T-helper 1 cell (primary cell): ENCODE measurements at places on chromosomes 12 and 14.
A peak's percentile ranks its signal among the peaks of the same experiment; 100 is the strongest.

GRCh38 chr12:103707446-103707845, 120.4 kb downstream of the STAB2 start:
- DNase-seq, result no peak

- no peak for DNase-seq
Observed at GRCh38 chr14:68417009-68417650, 375.7 kb downstream of the ZFP36L1 start.

DNA sequence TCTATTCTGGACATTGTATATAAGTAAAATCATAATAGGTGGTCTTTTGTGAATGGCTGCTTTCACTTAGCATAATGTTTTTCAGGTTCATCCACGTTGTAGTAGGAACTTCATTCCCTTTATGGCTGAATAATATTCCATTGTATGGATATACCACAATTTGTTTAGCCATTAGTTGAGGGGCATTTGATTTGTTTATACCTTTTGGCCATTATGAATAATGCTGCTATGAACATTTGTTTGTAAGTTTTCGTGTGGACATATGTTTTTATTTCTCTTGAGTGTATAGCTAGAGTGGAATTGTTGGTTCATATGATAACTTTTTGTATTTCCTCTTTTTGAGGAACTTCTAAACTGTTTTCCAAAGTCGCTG, 123.3 kb downstream of the TTLL5 start:
- no peak for DNase-seq

DNA sequence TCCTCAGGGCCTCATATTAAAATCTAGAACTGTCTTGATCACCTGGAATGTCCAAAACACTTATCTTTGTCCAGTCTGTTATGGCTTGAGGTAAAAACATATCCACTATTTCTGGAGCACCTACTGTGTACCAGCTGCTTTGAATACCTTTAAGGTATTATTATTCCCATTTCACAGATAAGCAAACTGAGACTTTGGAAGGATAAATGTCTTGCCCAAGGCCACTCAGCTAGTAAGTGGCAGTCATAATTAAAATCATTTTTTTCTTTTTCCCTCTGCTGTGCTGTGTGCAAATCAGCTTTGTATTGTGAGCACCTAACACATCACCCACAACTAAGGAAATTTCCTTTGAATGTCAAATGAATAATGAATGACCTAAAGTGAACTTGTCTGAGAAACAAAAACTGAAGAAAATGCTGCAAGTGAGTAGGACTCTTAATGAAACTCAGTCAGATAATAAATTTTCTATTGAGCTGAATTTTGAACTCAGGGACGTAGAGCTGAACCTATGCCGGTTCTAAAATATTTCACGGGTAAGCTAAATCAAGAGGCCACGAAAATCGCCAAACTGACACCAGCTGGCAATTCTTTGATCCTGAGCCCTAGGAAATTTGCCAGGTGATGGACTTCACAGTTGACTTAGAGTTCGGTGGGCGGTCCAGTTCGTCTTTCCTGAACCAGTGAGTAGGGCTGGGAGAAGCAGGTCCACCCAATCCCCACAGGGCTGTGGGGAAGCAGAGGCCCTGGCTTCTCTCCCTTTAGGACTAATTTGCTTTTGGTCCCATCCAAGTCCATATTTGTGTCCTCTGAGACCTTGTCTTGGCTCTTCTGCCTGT, 159.7 kb upstream of the PWP1 start:
- DNase-seq, result no peak

DNA sequence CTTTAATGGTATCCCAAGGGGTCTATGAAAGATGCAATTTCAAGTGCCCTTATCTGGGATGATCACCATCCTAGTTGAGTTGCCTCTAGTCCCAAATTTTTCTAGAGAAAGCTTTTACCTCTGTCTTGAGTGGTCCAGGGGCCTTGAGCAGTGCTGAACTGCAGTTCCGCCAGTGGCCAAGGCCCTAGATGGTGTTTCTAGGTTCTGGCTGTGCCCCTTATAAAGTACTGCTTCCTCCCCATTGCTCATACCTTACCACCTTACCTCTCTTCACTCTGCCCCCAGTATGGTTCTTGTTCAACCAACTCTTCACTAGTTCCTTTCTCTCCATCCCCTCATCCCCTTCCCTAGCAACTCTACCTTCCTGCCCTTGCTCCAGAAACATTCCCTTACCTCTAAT, 3.7 kb downstream of the BATF start:
- no peak for DNase-seq

DNA sequence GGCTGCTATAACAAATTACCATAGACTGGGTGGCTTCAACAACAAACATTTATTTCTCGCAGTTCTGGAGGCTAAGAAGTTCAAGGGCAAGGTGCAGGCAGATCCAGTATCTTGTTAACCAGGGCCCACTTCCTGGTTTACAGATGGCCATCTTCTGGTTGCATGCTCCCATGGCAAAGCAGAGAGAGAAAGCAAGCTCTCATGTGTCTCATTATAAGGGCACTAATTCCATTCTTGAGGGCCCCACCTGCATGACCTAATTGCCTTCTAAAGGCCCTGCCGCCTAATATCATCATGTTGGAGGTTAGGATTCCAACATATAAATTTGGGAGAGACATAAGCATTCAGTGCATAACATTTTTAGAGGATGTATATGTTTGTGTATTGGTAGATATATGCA, 280.1 kb upstream of the TMPO start:
- DNase-seq, result no peak

GRCh38 chr12:107906707-107907106, 132.2 kb downstream of the ASCL4 start:
- DNase-seq, result no peak

DNA sequence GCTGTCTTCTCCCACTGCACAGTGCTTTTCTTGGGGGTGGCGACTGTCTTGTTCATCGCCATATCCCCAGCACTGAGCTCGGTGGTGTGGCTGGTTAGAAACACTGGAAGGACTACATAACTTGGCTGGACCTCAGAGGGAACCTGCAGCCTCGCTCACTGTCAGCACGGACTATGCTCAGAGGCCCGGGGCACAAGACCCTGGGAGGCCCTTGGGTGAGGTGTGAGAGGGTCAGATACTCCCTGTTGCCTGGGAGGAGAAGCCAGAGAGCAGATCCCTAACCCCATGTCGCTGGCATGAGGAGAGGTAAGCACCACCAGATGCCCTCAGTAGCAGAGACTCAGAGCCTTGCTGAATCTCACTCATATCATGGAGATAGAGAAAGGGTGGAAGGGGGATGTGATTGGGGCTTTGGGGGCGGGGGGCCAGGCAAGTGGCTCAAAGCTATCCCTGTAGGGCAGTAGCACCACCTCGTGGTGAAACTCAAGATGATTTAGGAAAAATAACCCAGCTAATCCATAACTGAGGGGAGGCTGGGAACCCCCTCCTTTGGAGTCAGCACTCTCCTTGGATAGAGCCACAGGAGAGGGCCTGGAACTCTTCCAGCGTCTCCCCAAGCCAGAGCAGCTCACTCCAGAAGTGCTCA, 18.7 kb upstream of the HDAC7 start:
- no peak for DNase-seq

- peak; percentile 27 for DNase-seq
Observed at GRCh38 chr12:123983822-123984485, 10.9 kb downstream of the ZNF664 start.

GRCh38 chr14:74049876-74050495, 30.8 kb downstream of the BBOF1 start:
- no peak for DNase-seq

DNA sequence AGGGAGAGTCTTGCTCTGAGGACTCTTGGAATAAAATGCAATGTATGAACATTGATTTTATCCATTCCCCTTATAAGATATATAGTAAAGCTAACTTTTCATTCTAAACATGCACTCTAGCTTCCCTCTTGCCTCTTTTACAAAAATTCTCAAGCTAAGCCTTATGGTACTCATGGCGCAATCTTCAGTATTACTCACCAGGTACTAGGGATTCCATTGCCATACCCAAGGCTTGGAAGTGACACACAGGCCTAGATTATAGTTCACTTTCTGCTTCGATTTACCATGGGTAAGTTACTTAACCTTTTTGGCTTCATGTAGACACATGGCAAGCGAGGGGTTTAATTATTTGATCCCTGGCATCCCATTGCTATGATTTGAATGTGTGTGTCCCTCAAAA, 331.5 kb downstream of the LRIG3 start:
- no peak for DNase-seq

- DNase-seq, result no peak
Observed at GRCh38 chr14:19771895-19772430, 1.3 kb upstream of the OR4M1 start.

GRCh38 chr12:46207644-46208043, 61.2 kb downstream of the SLC38A1 start:
- DNase-seq, result no peak

DNA sequence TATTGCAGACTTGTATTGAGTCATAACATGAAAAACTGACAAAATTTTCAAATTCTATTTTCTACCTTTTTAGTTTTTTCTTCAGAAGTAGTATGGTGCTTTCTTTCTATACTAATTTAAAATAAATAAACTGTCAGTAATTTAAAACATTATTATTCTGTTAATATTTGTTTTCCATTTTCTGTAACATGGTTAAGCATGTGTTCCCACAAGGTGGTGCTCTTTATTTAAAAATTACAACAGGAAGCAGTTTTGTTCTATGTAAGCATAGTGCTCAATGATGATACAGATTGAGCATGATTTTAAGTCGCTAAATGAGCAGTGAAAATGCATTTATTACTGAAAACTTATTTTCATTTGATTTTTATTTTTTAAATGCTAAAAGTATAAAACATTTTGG, 114.6 kb downstream of the PPFIA2 start:
- DNase-seq, result no peak

GRCh38 chr12:131232036-131232435, 278.3 kb downstream of the ADGRD1 start:
- no peak for DNase-seq

GRCh38 chr14:59997449-59997848, 77.5 kb downstream of the LRRC9 start:
- DNase-seq, result no peak

GRCh38 chr12:31728289-31728916, 418 bp downstream of the AMN1 start:
- no peak for DNase-seq

DNA sequence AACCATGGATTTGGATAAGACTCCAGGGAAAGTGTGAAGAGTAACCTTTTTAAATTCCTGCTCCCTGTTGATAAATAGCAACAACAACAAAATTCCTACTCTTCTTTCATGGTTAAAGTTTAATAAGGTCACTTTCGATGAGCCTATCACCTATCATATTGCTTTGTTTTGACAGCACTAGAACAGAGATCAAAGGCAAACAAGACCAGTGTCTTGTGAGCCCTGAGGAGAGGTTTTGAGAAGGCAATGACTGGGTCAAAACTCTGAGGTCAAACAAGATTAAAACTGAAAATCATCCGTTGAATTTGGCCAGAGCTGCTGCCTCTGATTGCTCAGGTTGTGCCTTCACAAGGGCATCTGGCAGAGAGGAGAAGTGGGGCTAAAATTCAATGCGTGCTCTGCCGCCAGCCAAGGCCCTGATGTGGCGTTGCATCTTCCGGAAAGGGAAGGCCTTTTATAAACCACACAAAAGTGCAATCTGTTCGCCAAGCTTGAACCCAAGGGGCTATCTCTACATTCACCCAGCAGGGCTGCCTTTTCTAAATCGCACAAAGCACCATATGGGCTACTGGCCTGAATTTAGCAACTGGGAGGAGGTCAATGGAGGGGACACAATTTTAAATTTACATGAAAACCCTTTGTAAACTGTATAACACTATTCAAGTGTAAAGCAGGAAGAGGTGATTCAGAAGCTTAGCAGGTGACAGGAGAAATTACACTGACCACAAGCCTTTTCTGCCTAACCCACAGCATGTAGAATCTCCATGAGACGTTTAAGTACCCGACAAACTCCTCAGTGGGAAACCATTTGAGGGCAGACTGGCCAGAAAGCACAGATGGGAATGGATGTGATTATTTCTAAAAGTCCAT, 140.8 kb downstream of the DAD1 start:
- DNase-seq, result no peak

GRCh38 chr14:94079891-94080620, 946 bp downstream of the DDX24 start:
- DNase-seq, result no peak
